ENCODE measurements at places on chromosomes 3 and 15. TPM values are rescaled to one million over a fixed set of nuclear protein-coding genes. Genes with fewer than 3 reads are reported as not detected.

DNA sequence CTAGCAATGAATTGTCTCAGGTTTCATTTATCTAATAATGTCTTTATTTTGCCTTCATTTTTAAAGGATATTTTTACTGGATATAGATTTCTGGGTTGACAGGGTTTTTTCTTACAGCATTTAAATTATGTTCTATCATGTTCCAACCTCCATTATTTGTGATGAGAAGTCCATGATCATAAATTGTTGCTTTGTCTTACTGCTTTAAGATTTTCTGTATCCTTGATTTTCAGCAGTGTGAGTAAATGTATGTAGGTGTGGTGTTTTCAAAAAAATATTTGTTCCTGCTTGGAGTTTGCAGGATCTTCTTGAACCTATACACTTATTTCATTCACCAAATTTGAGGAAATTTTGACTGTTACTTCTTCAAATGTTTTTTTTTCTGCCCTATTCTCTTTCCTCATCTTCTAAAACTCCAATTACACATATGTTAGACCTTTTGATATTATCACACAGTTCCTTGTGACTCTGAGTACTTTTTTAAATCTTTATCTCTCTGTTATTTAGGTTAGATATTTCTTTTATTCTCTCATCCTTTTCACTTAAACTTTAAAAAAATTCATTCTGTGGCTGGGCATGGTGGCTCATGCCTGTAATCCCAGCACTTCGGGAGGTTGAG is 43.7 kb upstream of the SELENOK start:
- no peak for ATAC-seq

Gene SEMA4B
- 18.7 TPM for total RNA-seq

DNA sequence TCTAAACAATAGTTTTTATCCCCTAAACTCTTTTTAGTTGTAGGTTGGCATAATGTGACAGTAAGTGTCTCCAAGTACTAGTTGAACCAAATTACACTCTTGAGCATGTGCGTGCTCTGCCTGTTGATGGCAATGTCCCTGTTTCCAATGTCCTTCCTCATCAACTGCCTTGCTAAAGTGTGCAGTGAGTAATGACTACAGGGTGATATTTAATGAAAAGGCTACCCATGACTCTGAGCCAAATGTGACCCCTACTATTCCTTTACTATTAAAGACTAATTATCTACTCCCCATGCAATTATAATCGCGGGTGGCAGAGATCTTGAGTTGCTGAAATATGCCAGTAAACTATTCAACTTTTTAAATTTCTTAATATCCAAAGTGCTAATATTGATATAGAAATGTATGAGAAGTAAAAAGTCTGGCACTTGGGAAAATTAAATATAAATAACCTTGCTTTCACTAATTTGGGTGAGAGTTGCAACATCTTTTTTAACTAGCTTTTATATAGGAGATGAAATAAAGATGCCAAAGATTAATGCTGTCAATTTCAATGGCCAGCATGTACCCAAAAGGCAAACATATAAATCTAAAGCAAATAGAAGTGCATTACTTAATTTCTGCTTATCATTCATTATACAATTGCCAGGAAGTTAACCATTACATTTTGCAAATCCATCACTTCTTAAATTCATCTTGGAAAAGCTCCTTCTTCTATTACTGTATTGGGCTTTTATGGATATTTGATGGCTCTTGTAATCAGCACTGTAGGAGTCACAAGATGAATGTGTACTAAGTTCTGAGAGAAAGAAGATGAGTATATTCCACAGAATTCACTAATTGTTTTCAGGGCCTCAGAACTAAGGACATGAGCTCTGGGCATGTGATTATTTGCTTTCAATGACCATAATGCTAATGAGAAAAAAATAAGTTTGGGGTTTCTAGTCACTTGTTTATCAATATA is 518.2 kb upstream of the NAALADL2 start:
- ATAC-seq = no peak

Gene B3GALNT1
- total RNA-seq = 4.6 TPM

GRCh38 chr3:157522648-157523047 is 19.4 kb upstream of the VEPH1 start:
- no peak for ATAC-seq

GRCh38 chr3:145448436-145448835 is 712.5 kb downstream of the PLOD2 start:
- ATAC-seq = no peak

- ATAC-seq = no peak
These were observed 65.2 kb downstream of the TBL1XR1 start for GRCh38 chr3:177131927-177132636.

Gene ALCAM
- total RNA-seq = 25.4 TPM

GRCh38 chr15:80503319-80503952 is 99.3 kb downstream of the ARNT2 start:
- ATAC-seq = no peak

DNA sequence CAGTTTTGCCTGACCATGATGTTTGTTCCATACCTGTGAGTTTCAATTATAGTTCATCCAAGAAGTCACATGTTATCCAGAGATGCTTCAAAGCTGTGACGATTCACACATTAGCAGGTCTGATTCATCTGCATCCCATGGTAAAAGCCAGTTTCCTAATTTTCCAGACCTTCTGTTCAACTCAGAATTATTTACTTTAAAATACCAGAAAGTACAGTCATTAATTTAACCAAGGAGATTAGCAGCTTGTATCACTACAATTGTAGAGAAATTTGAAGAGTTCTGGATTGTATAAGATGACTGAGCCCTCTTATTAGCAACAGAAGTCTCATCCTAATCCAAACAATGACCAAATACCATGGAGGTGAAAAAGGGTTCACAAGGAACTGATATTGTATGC is 76.1 kb upstream of the THBS1 start:
- ATAC-seq = peak; percentile 29

Gene FGF7
- total RNA-seq = 73.2 TPM

GRCh38 chr15:80562033-80562432 is 133.1 kb upstream of the ABHD17C start:
- peak; percentile 17 for ATAC-seq

Gene FGD5
- 18.7 TPM for total RNA-seq

- ATAC-seq = no peak
These were observed 202.8 kb upstream of the BCL6 start for GRCh38 chr3:187947927-187948682.

Gene GP5
- total RNA-seq = not detected

Gene HRH1
- total RNA-seq = 7.4 TPM

- ATAC-seq = no peak
These were observed 515.2 kb downstream of the RSL24D1 start for GRCh38 chr15:54681584-54681983.

Gene CADM2
- total RNA-seq = 8.2 TPM

Gene MAGI1
- total RNA-seq = 17.2 TPM

- no peak for ATAC-seq
These were observed 52.8 kb downstream of the XRN1 start for GRCh38 chr3:142394921-142395622.

GRCh38 chr3:96994988-96995387 is 180.6 kb downstream of the EPHA6 start:
- ATAC-seq = no peak

- no peak for ATAC-seq
These were observed 230.5 kb downstream of the MFSD1 start for GRCh38 chr3:159032311-159032710.

All from gastroesophageal sphincter (tissue), 4 donors.